Body of pancreas (tissue), 4 donors: ENCODE measurements at places on chromosomes 16 and 17. TPM values are rescaled to one million over a fixed set of nuclear protein-coding genes. Genes with fewer than 3 reads are reported as not detected.
A peak's percentile ranks its signal among the peaks of the same experiment; 100 is the strongest.

- no peaks in the 10 kb centered on the region for H3K27me3 ChIP-seq
- peaks cover 12% of the 10 kb centered on the region for H3K4me1 ChIP-seq
- H3K4me3 ChIP-seq: no peak overlapping the region
Observed at GRCh38 chr17:4607773-4608187, 23.5 kb downstream of the SMTNL2 start.

GRCh38 chr17:38719943-38720641 lies 10.0 kb upstream of the CISD3 start:
- H3K27me3 ChIP-seq: no peaks in the 10 kb centered on the region
- H3K4me3 ChIP-seq: no peak overlapping the region
- no peak overlapping the region for H3K27ac ChIP-seq
- DNase-seq: no peak
- H3K36me3 ChIP-seq: peaks cover 6% of the 10 kb centered on the region

- H3K36me3 ChIP-seq: no peaks in the 10 kb centered on the region
- H3K27ac ChIP-seq: no peak overlapping the region
- H3K4me3 ChIP-seq: no peak overlapping the region
- no peak for DNase-seq
Observed at GRCh38 chr16:57043248-57043647, 49.1 kb upstream of the CPNE2 start.

GRCh38 chr17:71502443-71502842 lies 618.4 kb upstream of the SOX9 start:
- no peak overlapping the region for H3K4me3 ChIP-seq
- DNase-seq: no peak
- H3K4me1 ChIP-seq: no peaks in the 10 kb centered on the region
- H3K36me3 ChIP-seq: no peaks in the 10 kb centered on the region

GRCh38 chr16:87926246-87927194 lies 9.8 kb downstream of the CA5A start:
- no peaks in the 10 kb centered on the region for H3K36me3 ChIP-seq
- DNase-seq: no peak
- peaks cover 25% of the 10 kb centered on the region for H3K4me1 ChIP-seq
- no peaks in the 10 kb centered on the region for H3K27me3 ChIP-seq
- no peak overlapping the region for H3K4me3 ChIP-seq
- H3K27ac ChIP-seq: no peak overlapping the region

DNA sequence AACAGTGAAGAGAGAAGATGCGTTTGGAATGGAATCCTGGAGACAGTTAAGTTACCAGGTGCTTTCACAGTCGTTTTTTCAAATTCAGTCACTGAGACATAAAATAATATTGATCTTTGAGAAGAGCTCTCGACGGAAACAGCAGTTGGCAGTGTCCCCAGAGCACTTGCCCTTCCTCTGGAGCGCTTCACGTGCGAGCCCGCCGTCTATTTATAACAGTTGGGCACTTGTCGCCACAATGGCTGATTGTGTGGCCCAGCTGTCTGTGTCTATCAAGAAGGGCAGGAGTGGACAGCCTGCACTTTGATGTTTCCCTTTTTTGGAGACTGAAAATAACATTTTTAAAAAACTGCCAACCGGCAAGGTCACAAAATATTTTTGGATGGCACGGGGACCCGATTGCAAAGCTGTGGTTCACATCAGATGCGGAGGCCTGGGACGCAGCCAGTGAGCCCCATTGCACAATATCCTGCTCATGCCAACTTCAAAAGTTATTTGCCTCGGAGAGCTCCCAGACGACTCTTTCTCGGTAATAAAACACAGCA lies 62.9 kb downstream of the ADCY9 start:
- H3K4me1 ChIP-seq: peaks cover 23% of the 10 kb centered on the region
- no peaks in the 10 kb centered on the region for H3K36me3 ChIP-seq
- H3K4me3 ChIP-seq: no peak overlapping the region
- DNase-seq: peak; percentile 79
- no peaks in the 10 kb centered on the region for H3K27me3 ChIP-seq
- H3K27ac ChIP-seq: peak overlapping the region; percentile 72

GRCh38 chr16:64356267-64356666 lies 765.6 kb downstream of the CDH11 start:
- no peak for DNase-seq
- no peak overlapping the region for H3K4me3 ChIP-seq
- H3K27me3 ChIP-seq: no peaks in the 10 kb centered on the region

- no peaks in the 10 kb centered on the region for H3K27me3 ChIP-seq
- DNase-seq: no peak
- H3K27ac ChIP-seq: no peak overlapping the region
- no peak overlapping the region for H3K4me3 ChIP-seq
Observed at GRCh38 chr17:21300601-21301571, 16.4 kb downstream of the MAP2K3 start.

DNA sequence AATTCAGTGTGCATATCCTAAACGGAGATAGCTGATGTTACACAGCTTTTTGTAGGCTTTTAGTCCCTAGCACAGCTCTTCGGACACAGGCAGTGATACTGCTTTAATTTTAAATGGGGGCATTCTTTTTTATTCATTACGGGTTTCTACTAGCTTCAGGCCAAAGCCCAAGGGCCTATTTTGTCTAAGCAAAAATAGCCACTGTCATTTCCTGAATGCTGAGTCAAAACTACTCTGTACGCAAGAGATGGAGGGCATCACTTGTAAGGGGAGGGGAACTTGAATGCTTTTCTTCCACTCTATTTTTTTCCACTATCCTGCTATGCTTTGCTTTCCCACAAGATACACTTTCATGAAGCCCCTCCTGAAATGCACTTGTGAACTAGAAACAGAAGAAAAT lies 360.7 kb downstream of the PMP22 start:
- H3K36me3 ChIP-seq: no peaks in the 10 kb centered on the region
- no peaks in the 10 kb centered on the region for H3K27me3 ChIP-seq
- H3K27ac ChIP-seq: no peak overlapping the region
- no peak for DNase-seq
- H3K4me1 ChIP-seq: peaks cover 10% of the 10 kb centered on the region

GRCh38 chr17:79892457-79893241 lies 53.4 kb upstream of the CBX4 start:
- H3K27ac ChIP-seq: no peak overlapping the region
- no peaks in the 10 kb centered on the region for H3K36me3 ChIP-seq
- H3K4me3 ChIP-seq: no peak overlapping the region

The TNFRSF17 gene
- not detected for total RNA-seq

- peaks cover 5% of the 10 kb centered on the region for H3K36me3 ChIP-seq
- no peak overlapping the region for H3K27ac ChIP-seq
- H3K4me3 ChIP-seq: no peak overlapping the region
Observed at GRCh38 chr16:88697831-88698615, 8.2 kb downstream of the RNF166 start.

GRCh38 chr17:79654350-79654959 lies 43.6 kb upstream of the RBFOX3 start:
- no peak for DNase-seq
- no peaks in the 10 kb centered on the region for H3K36me3 ChIP-seq
- H3K27ac ChIP-seq: no peak overlapping the region
- no peak overlapping the region for H3K4me3 ChIP-seq

DNA sequence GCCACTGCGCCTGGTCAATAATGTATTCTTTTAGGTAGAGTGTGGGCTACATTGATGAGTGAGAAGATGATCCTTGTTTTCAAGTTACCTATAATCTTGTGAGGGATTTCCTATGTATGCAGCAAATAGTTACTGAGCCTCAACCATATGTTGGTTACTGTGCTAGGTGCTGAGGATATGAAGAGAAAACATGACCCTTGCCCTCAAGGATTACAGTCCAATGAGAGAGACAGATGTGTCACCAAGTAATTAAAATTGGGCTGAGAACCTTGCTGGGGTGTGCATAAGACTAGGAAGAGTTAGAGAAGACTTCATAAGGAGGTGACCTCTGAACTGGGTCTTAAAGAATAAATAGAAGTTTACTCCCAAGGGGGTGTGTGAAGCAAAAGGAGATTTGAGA lies 7.4 kb downstream of the POLR2A start:
- H3K36me3 ChIP-seq: peaks cover 3% of the 10 kb centered on the region
- no peak for DNase-seq
- no peaks in the 10 kb centered on the region for H3K27me3 ChIP-seq
- peaks cover 45% of the 10 kb centered on the region for H3K4me1 ChIP-seq

The ITGA2B gene
- total RNA-seq: 1.8 TPM

DNA sequence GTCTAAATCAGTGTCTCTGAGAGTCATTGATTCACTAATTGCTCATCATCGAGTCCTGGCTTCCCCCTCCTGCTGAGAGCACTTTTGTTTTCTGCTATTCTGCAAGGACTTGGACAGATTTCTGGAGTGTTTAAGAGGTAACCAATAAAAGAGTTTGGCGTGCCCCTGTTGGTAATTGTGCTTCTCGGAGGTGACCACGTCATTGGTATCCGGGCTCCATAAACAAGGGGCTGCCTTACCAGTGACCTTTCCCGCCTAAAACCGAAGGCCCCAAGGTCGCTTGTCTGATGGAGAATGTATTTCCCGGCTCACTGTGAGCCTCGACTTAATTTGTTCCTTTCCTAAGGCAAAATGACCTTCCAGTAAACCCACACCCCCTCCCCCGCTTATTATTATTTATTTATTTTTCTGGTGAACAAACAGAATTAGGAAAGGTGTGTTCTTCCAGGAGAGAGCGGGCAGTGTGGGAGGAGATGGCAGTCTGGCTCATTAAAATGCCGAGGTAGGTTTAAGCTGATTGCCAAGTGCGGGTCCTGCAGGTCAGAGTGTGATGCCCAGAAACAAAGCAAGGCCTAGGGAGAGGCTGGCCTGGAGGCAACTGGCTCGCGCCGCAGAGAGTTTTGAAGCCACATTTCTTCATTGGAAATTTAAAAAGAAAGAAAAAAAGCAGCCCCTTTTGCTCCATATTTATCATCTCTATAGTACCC lies 30.2 kb downstream of the MSI2 start:
- no peak overlapping the region for H3K4me3 ChIP-seq
- no peaks in the 10 kb centered on the region for H3K27me3 ChIP-seq
- no peak for DNase-seq
- H3K27ac ChIP-seq: peak overlapping the region; percentile 29

The NPIPA1 gene
- total RNA-seq: 38.1 TPM

The DNAJA2 gene
- 30.0 TPM for total RNA-seq

DNA sequence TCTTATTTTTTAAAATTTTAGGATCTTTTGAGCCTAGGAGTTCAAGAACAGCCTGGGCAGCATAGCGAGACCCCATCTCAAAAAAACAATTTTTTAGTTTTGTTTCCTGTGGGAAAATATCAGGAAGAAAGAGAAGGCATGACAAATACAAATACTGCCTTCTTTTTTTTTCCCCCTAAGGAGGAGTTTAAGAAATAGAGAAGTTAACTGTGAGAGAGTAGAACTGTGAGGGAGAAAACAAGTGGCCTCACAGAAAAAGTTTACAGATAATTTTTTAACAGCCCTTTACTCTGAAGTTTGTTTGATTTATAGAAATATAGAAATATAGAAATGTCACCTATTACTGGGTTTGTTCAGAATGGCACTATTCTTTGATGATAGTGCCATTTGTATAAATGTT lies 21.1 kb downstream of the TTYH2 start:
- H3K4me1 ChIP-seq: peaks cover 34% of the 10 kb centered on the region
- DNase-seq: no peak
- no peaks in the 10 kb centered on the region for H3K27me3 ChIP-seq
- no peaks in the 10 kb centered on the region for H3K36me3 ChIP-seq
- H3K4me3 ChIP-seq: no peak overlapping the region

DNA sequence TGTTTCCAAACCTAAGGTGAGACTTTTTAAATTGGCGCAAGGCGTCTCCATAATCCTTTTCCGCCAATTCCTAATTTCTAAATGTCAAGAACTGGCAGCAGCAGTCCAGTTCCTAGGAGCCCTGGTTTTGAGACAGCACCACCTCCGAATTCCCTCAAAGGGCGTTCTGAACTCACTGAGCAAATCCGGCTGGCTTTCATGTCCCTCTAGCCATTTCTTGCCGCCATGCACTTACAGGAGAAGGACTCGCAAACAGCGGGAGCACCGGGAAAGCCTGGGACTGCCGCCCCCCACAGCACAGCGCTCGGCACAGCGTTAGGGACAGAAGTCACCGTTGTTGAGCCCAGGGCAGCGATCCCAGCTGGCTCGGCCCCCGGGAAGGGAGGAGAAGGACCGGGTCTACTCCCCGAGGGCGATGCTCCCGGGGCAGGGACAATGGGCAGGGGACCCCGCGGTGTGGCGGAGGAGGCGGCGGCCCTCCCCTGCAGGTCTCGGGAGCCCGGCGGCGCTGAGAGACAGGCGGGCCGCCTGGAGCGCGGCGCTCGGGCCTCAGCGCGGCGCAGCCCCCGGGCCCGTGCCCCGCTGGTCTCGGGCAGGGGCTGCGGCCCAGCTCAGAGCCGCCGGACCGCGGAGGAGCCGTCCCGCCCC lies 545 bp downstream of the ARHGAP17 start:
- peak; percentile 49 for DNase-seq
- H3K4me1 ChIP-seq: peaks cover 33% of the 10 kb centered on the region
- H3K27ac ChIP-seq: peak overlapping the region; percentile 96
- peak overlapping the region; percentile 58 for H3K4me3 ChIP-seq
- H3K27me3 ChIP-seq: no peaks in the 10 kb centered on the region

The SMURF2 gene
- total RNA-seq: 10.6 TPM

DNA sequence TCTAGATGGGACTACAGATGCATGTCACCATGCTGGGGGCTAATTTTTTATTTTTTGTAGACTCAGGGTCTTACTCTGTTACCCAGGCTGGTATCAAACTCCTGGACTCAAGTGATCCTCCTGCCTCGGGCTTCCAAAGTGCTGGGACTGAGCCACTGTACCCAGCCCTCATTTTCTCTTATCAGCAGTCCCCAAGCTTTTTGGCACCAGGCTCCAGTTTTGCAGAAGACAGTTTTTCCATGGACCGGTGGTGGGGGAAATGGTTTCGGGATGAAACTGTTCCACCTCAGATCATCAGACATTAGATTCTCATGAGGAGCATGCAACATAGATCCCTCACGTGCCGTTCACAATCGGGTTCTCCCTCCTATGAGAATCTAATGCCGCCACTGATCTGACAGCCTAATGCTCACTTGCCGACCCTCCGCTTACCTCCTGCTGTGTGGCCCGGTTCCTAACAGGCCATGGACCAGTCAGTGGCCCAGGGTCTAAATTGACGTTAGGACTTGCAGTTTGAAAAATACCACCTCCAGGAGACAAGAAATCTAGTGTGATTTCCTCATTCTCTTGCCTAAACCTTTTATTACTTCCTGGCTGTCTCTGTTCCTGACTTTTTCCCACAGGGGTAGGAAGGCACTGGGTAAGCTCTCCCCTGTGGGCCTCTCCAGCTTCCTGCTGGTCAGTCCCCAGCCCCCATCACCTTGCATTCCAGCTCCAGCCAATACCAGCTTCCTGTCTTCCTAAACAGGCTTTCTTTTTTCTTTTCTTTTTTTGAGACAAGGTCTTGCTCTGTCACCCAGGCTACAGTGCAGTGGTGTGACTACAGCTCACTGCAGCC lies 9.3 kb upstream of the CNP start:
- H3K36me3 ChIP-seq: no peaks in the 10 kb centered on the region
- peak; percentile 43 for DNase-seq
